Body of pancreas (tissue), 4 donors: ENCODE measurements at places on chromosomes 4 and X. TPM values are rescaled to one million over a fixed set of nuclear protein-coding genes. Genes with fewer than 3 reads are reported as not detected.

DNA sequence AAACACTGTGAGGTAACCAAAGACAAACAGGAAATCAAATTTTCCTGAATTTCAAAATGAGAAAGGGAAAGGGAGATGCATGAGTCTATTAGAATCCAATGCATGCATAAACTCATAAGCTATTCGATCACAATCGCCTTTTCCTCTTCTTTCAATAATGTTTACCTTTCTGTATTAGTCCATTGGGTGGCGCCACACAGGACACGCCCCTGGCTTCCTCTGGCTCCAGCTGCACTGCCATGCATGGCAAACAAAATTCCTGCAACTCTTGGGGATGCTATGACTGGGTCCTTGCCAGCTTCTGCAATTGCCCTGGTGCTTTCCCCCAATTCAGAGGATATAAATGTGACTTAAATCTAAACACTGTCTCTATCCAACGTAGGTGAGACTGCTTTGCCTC lies 424.5 kb upstream of the PCDH7 start:
- H3K27ac ChIP-seq, result no peak overlapping the region
- no peaks in the 10 kb centered on the region for H3K27me3 ChIP-seq
- no peak for DNase-seq
- no peaks in the 10 kb centered on the region for H3K36me3 ChIP-seq
- H3K4me3 ChIP-seq, result no peak overlapping the region

GRCh38 chrX:152821145-152821765 lies 9.3 kb downstream of the CETN2 start:
- no peaks in the 10 kb centered on the region for H3K4me1 ChIP-seq
- H3K4me3 ChIP-seq, result no peak overlapping the region
- peak; percentile 53 for DNase-seq
- no peaks in the 10 kb centered on the region for H3K27me3 ChIP-seq
- H3K36me3 ChIP-seq, result no peaks in the 10 kb centered on the region
- no peak overlapping the region for H3K27ac ChIP-seq

The FAM47C gene
- total RNA-seq, result not detected

The HSD17B13 gene
- 19.7 TPM for total RNA-seq

The SEL1L3 gene
- 64.1 TPM for total RNA-seq

The TRIM61 gene
- not detected for total RNA-seq

The ATRX gene
- 73.4 TPM for total RNA-seq

The SPANXC gene
- total RNA-seq, result not detected

The FGFBP2 gene
- total RNA-seq, result not detected

DNA sequence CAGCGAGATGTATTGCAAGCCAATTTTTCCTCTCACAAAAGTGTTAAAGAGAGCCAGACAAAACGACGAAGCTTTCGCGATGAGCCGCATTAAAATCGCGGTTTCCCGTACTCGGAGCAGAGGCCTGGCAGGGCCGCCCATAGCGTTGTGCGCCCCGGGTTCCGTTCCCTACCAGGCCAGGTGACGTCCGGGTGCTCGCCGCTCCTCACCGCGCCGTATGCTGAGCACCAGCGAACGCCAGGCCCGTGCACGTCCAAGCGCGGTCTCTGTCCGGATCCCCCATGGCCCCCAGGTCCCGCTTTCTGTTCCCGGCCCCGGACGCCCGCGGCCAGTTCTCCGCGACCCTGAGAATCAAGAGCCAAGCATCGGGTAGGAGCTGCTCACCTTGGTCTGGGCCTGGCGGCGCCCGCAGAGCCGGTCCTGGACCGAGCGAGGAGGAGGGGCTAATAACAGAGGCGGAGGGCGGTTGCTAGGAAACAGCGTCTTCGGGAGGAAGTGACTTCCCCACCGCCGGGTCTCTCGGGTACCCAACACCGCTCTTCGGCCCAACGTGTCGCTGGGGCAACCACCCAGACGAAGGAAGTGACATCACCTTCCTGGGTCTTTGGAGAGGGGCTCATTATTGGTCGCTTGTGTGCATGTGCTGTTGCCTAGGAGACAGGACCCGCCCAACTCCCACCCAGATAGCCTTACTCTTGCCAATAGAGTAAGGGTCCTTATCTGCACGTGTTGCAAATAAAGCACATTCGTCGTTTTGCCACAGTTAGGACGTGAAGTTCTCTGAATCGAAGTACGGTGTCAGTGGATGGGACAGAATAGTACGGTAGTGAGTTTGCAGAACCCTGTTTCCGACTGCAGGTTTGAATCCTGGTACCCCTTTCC lies at the start of gene MAP9:
TSS of gene MAP9 (minus strand) at position 579 of the 882 bp plus-strand sequence. CDS start 1,115 bp downstream, outside the sequence.
- DNase-seq, result peak; percentile 92
- H3K36me3 ChIP-seq, result peaks cover 8% of the 10 kb centered on the region
- H3K4me3 ChIP-seq, result peak within 1 kb of the TSS; percentile 72
- H3K27me3 ChIP-seq, result no peaks in the 10 kb centered on the region
- peaks cover 11% of the 10 kb centered on the region for H3K4me1 ChIP-seq

The GABRB1 gene
- total RNA-seq, result not detected

The ANKRD50 gene
- total RNA-seq, result 5.6 TPM

The IRS4 gene
- 0.26 TPM for total RNA-seq

DNA sequence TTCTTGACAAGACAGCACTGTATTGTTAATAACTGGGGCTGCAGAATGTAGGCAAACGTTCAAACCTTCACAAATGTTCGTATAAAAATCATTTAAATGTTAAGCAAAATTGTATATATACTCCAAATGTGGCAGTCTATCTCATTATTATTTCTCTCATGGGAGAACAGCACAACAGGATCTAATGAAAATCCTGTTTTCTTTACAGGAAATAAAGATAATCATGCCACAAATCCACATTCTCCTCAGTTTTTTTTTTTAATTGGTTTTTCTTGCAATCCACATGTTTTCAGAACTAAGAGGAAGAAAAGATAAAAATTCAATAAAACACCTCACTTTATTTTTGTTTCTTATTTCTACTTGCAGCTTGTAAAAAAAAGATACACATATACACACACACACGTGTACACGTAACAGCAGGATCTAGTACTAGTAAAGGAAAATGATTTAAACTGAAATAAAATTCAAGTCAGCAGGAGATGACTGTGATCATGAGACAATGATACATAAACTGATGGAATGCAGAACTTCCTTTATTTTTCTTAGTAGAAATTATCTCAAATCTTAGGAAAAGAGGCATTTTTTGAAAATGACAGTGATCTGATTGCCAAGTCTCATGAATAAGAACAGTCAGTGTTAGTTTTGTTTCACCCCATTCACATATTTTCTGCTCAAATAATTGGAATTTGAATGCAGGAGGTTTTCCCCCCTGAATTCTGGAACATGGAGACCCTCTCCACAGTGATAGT lies 11.3 kb downstream of the APBB2 start:
- no peak for DNase-seq
- no peak overlapping the region for H3K27ac ChIP-seq
- no peaks in the 10 kb centered on the region for H3K27me3 ChIP-seq
- H3K4me3 ChIP-seq, result no peak overlapping the region

- no peak overlapping the region for H3K4me3 ChIP-seq
- H3K36me3 ChIP-seq, result no peaks in the 10 kb centered on the region
- H3K27ac ChIP-seq, result no peak overlapping the region
Observed at GRCh38 chr4:10728016-10728415, 43.4 kb upstream of the CLNK start.

GRCh38 chrX:118508635-118509034 lies 13.0 kb downstream of the DOCK11 start:
- H3K4me3 ChIP-seq, result no peak overlapping the region
- no peaks in the 10 kb centered on the region for H3K27me3 ChIP-seq
- H3K27ac ChIP-seq, result no peak overlapping the region
- no peak for DNase-seq
- H3K36me3 ChIP-seq, result no peaks in the 10 kb centered on the region

The GAGE13 gene
- total RNA-seq, result not detected
